ENCODE measurements at places on chromosomes 12 and 14.

DNA sequence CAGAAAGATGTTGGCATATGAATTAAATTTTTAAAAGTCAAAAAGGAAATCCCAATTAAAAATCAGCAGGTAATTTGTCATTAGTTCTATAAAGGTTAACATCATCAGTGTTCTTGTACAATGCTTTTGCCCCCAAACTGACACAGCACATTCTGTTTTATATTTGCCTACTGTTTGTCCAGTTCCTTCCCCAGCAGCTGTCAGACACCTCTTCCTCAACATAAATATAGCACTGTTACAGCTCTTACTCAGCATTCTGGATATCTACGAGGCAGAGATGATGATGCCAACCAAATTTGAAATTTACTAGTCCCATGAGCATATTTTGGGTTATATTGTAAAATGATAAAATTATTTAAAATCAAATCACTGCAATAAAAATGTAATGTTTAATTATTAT lies 124.6 kb downstream of the SINHCAF start:
- no peak for DNase-seq

- no peak for DNase-seq
Measured at GRCh38 chr12:93092649-93092945, 163.5 kb upstream of the EEA1 start.

GRCh38 chr12:124629789-124630480 lies 62.5 kb upstream of the NCOR2 start:
- no peak for DNase-seq

DNA sequence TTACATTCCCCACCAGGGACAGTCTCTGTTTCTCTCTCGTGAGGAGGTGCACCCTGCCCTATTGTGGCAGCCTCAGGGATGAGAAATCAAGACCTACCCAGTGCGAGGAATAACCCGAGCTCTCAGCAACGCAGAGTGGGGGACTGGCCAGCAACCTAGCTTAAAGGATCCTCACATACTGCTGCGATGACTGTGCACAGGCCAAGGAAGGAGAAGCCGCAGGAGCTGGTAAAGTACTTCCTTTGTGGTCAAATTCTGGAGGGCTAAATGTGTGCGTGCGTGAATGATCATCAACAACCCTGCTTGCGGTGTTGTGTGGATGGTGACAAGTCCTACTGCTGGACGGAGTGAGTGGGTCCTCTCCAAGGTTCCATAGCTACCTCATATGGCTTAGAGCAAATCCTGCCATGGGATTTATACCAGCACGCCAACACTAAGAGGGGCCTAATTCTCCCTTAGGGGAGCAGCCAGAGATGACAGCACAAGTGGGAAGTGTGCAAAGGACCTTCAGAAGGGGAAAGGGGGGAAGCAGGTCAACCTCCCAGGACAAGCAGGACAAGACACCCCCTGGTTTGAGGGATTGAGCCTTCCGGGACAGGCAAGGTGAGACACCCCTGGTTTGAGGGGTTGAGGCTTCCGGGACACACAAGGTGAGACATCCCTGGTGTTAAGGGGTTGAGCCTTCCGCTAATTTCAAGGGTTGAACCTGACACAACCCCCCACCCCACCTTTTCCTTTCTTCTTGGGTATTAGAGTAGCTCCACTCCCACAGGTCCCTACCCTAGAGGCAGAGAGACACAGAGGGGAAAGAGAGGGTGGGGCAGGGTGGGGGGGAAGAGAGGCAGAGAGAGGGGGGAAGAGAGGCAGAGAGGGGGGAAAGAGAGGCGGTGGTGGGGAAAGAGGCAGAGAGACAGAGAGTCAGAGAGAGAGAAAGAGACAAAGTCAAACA lies 58.8 kb upstream of the AP4S1 start:
- no peak for DNase-seq

- no peak for DNase-seq
Measured at GRCh38 chr14:59870277-59871165, at the start of gene RTN1. RTN1 (minus strand) TSS chr14:59870776; CDS start chr14:59870630, 146 bp downstream.

GRCh38 chr12:32217354-32218310 lies 111.0 kb downstream of the BICD1 start:
- DNase-seq, result no peak

DNA sequence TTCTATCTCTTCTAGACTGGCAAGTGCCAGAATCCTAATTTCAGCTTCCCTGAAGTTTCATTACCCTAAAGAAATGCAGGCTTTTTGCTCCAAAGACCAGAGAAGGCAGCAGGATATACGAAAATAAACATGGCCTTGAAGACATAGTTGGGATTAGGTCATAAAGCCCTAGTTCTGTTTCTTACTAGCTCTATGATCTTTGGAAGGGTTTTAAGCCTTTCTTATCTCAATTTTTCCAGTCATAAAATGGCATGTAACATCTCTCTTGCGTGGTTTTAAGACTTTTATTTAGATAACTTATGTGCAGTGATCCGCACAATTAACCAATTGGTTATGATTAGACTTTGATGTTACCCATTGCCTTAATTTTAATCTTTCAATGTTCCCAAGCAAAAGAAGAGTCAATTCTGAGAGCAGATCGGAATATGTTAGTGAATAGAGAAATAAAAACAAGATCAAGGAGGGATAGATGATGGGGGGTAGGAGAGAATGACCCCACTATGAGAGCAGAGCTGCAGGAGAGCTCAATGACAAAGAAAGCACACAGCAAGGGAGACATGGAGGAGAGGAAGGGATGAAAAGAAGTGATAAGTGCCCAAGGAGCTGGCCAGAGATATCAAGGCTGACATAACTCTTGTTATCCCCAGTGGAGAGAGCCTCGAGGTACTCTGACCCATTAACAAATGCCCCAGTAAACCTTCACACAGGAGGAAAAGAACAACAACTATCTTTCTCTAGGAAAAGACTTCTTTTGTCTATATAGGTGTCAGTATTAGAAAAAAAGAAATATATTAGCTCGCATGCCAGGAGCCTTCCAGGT lies 53.0 kb upstream of the ANP32D start:
- no peak for DNase-seq

GRCh38 chr12:57515934-57516541 lies 4.3 kb downstream of the DDIT3 start:
- no peak for DNase-seq

DNA sequence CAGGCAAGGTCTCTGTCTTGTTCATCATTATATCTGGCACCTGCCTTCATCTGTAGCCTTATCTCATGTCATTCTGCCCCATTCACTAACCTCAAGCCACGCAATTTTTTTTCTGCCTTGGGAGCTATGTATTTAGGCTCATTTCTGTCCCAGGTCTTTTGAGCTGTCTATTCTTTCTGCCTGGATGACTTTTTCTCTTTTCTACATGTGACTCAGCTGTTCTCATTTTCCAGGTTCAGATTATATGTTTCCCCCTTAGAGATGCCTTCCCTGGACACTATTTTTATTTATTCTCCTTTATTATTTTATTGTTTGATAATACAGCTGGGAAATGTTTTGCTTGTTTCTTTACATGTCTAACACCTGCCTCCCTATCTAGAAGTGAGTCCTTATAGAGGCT lies 737.4 kb upstream of the TBX3 start:
- DNase-seq, result no peak
